Activated CD4-positive, alpha-beta memory T cell treated with anti-CD3 and anti-CD28 coated beads, Interleukin-2, amount 10 ng/mL, durations not matched to agents 7 days and 5 days (primary cell): ENCODE measurements at places on chromosomes 7 and 10.

DNA sequence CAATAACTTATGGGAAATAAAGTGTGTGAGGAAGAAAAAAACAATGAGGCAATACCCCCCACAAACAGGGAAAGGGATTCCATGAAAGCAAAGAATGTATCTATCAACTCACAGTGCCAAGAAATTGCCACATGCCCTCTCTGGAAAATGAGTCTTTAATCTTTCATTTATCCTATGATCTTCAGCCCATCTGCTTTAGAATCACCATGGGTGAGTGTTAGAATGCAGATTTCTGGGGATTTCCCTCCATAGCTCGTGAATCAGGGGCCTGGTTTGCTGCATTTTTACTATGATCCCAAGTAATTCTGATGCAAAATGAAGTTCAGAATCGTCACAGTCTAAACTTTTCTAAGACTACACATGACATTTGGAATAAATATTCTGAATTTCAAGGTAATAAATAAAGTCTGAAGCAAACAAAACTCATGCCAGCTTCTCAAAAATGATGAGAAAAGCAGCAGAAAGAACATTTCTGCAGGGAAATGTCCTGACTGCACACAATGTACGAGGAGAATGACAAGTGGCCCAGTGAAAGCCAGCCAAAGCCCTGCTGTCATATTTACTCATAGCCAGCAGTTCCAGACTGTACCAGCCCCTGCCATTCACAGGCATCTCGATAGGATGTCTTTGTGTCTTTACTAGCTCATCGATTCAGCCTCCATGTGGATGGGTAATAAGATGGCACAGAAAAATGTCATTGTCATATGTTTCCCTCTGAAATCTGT is 167.1 kb downstream of the ELMO1 start:
- no peak for DNase-seq
- peaks cover 25% of the 10 kb centered on the region for H3K36me3 ChIP-seq
- no peak overlapping the region for H3K4me3 ChIP-seq
- H3K4me1 ChIP-seq: peaks cover 25% of the 10 kb centered on the region
- no peak overlapping the region for H3K27ac ChIP-seq
- H3K27me3 ChIP-seq: no peaks in the 10 kb centered on the region

- H3K4me3 ChIP-seq: no peak overlapping the region
- no peaks in the 10 kb centered on the region for H3K4me1 ChIP-seq
- no peaks in the 10 kb centered on the region for H3K36me3 ChIP-seq
- no peak overlapping the region for H3K27ac ChIP-seq
- DNase-seq: no peak
These were observed 261.5 kb upstream of the SORCS1 start for GRCh38 chr10:107425931-107426553.

- H3K36me3 ChIP-seq: peaks cover 21% of the 10 kb centered on the region
- no peak overlapping the region for H3K27ac ChIP-seq
- H3K4me1 ChIP-seq: peaks cover 40% of the 10 kb centered on the region
- peaks cover 23% of the 10 kb centered on the region for H3K27me3 ChIP-seq
These were observed 2.3 kb upstream of the GSTO1 start for GRCh38 chr10:104252368-104252767.

DNA sequence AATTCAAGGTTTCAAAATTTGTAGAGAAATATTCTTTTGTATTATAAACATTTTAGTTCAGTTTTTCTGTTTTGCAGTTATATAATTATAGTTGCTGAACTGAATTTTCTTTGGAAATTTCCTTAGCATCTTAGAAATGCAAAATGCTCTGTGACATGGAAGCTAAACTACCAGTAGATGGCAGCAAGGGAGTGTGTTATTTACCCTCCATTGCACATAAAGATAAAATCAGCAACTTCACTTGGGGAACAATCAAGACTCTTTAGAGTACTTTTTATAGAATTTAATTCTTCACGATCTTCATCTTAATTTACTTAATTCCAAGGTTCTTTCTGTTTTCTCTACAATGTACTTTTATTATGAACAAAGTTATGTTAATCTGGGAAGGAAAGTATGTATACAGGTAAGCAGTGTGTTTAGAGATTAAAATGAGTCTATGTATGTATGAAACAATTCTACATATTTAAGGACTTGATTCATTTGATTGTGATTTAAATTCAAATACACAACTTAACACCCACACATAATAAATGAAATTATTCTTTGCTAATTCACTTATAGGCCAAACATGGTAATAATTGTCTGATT is 404.2 kb downstream of the THSD7A start:
- no peaks in the 10 kb centered on the region for H3K36me3 ChIP-seq
- H3K27ac ChIP-seq: no peak overlapping the region
- no peaks in the 10 kb centered on the region for H3K27me3 ChIP-seq
- H3K4me1 ChIP-seq: no peaks in the 10 kb centered on the region

- no peak for DNase-seq
- peak overlapping the region; percentile 84 for H3K4me3 ChIP-seq
- peaks cover 46% of the 10 kb centered on the region for H3K4me1 ChIP-seq
- H3K27me3 ChIP-seq: peaks cover 3% of the 10 kb centered on the region
- peaks cover 15% of the 10 kb centered on the region for H3K36me3 ChIP-seq
- peak overlapping the region; percentile 63 for H3K27ac ChIP-seq
These were observed 530 bp upstream of the ANXA7 start for GRCh38 chr10:73414230-73414945.

GRCh38 chr10:84493951-84494848 is 165.8 kb downstream of the CCSER2 start:
- H3K27ac ChIP-seq: no peak overlapping the region
- peaks cover 29% of the 10 kb centered on the region for H3K36me3 ChIP-seq
- peaks cover 10% of the 10 kb centered on the region for H3K4me1 ChIP-seq
- no peaks in the 10 kb centered on the region for H3K27me3 ChIP-seq

- no peaks in the 10 kb centered on the region for H3K36me3 ChIP-seq
- DNase-seq: no peak
- H3K4me1 ChIP-seq: no peaks in the 10 kb centered on the region
- H3K27ac ChIP-seq: no peak overlapping the region
- H3K27me3 ChIP-seq: peaks cover 1% of the 10 kb centered on the region
These were observed 70.9 kb upstream of the INHBA start for GRCh38 chr7:41773756-41774155.

DNA sequence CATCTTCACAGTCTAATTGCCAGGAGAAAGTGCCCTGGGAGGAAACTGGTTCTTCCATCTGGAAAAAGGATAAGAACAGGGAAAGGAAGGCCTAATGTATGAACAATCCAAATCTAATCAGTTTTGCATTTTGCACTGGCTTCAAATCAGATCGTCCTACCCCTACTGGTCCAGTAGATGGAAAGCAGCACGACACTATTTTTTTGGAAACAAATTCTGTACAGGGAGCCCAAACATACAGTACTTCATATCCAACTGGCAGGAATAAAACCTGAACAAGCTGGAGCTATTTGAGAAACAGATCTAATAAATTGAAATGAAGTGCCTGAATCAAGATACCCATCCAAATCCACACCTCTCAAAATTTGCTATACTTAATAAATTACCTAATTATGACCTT is 36.5 kb downstream of the ETV1 start:
- no peak overlapping the region for H3K4me3 ChIP-seq
- H3K4me1 ChIP-seq: no peaks in the 10 kb centered on the region
- no peak overlapping the region for H3K27ac ChIP-seq
- DNase-seq: no peak
- H3K36me3 ChIP-seq: no peaks in the 10 kb centered on the region
- no peaks in the 10 kb centered on the region for H3K27me3 ChIP-seq

DNA sequence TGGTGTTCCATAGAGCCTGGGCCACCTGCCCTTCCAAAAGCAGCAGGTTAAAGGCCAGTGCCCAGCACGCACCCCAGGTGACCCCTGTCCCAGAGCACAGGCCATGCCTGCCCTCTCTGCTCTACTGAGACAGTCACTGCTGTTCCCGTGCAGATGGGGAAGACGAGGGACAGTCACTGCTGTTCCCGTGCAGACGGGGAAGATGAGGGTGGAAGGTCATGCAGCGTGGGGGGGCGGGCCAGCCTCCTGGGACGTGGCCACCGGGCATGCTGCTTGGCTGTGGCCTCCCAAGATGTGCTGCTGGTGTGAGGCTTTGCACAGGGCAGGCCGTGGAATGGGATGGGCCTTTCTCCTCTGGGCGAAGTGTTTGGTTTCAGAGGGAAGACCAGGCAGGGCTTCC is 18.4 kb downstream of the LRRC27 start:
- H3K4me3 ChIP-seq: no peak overlapping the region
- DNase-seq: no peak
- H3K27ac ChIP-seq: no peak overlapping the region
- H3K36me3 ChIP-seq: no peaks in the 10 kb centered on the region
- no peaks in the 10 kb centered on the region for H3K4me1 ChIP-seq

- no peaks in the 10 kb centered on the region for H3K36me3 ChIP-seq
- H3K4me1 ChIP-seq: no peaks in the 10 kb centered on the region
- H3K4me3 ChIP-seq: no peak overlapping the region
- no peak for DNase-seq
- no peak overlapping the region for H3K27ac ChIP-seq
- H3K27me3 ChIP-seq: no peaks in the 10 kb centered on the region
These were observed 161.9 kb upstream of the MEOX2 start for GRCh38 chr7:15848362-15848761.

DNA sequence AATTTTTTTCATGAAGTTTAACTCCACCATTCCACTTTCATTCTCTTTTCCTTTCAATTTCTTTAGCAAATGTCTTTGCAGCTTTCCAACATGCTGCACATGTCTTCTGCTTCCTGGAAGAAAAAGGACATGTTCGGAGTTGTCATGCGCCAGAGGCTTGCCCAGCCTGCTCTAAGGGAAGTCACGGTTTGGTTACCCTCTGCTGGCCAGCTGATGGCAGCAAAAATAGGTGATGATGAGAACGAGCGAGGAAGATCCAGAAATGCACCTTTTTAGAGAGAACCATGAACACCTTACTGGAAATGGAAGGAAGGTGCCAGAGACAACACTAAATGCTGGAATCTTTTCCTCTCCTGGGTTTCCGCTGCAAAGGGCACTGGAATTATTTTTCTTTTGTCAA is 4.9 kb upstream of the ZSCAN21 start:
- peaks cover 22% of the 10 kb centered on the region for H3K4me1 ChIP-seq
- no peak overlapping the region for H3K4me3 ChIP-seq
- H3K27ac ChIP-seq: no peak overlapping the region
- H3K36me3 ChIP-seq: no peaks in the 10 kb centered on the region
- peaks cover 3% of the 10 kb centered on the region for H3K27me3 ChIP-seq
- no peak for DNase-seq

DNA sequence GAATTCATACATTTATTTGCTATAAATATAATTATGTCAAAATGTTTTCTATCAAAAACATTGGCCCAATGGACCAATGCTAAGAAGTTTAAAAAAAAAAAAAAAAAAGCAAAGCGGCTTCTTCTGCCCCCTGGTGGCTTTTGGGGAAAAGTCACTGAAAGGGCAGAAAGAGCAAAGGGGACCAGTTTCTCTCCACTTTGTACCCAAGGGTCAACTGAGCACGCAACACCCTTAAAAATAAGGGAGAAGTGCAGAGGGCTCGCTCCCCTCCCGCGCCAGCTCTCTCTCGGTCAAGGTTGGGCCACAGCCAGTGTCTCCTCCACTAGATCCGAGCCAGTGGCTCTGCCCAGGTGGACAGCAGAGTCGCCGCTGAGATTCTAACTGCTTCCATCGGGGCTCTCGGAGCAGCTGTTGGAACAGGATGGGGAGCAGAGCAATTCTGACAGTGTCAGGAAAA is 136.4 kb upstream of the FGFR2 start:
- peaks cover 6% of the 10 kb centered on the region for H3K4me1 ChIP-seq
- no peaks in the 10 kb centered on the region for H3K36me3 ChIP-seq
- DNase-seq: no peak
- H3K4me3 ChIP-seq: no peak overlapping the region
- H3K27ac ChIP-seq: no peak overlapping the region
- H3K27me3 ChIP-seq: peaks cover 16% of the 10 kb centered on the region

GRCh38 chr10:33291053-33291592 is 43.3 kb downstream of the NRP1 start:
- H3K4me1 ChIP-seq: no peaks in the 10 kb centered on the region
- H3K4me3 ChIP-seq: no peak overlapping the region
- H3K36me3 ChIP-seq: no peaks in the 10 kb centered on the region

DNA sequence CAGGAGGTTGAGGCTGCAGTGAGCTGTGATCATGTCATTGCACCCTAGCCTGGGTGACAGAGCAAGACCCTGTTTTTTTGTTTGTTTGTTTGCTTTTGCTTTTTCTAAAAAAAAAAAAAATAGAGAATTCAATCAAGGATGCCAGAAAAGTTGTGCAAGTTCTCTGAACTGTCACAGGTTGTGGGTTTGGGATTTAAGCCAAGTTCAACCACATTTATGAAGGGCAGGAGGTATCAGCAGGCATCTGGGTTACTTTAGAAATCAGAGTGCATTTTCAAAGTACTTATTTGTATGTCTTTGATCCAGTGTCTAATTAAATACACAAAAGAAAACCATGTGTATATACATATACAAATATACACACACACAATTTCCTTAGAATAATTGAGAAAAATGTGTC is 151.2 kb upstream of the MINDY3 start:
- no peak for DNase-seq
- no peaks in the 10 kb centered on the region for H3K36me3 ChIP-seq
- no peaks in the 10 kb centered on the region for H3K4me1 ChIP-seq
- no peak overlapping the region for H3K27ac ChIP-seq

DNA sequence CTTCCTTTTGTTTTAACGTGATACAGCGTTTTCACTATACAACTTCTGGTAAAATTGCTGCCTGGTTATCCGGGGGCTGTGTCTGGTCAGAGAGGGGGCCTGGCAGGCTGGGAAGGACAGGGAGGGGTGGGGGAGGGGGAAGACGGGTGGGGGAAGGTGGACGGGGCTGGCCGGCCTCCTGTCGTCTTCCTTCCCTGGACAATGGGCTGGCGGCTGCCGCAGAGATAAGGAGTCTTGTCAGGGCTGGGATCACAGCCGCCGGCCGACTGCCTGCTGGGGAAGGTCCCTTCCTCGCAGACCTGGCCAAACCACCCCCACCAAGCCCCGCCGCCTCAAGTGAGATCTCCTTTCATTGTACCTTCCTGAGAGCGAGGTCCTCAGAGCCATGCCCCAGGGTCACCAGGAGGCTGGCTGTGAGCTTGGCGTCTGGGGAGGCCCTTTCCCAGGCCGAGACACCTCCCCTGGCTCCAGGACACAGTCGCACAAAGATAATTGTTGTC is 151.2 kb upstream of the TNRC18 start:
- no peaks in the 10 kb centered on the region for H3K36me3 ChIP-seq
- no peak overlapping the region for H3K4me3 ChIP-seq
- H3K4me1 ChIP-seq: peaks cover 25% of the 10 kb centered on the region
- no peak overlapping the region for H3K27ac ChIP-seq
- H3K27me3 ChIP-seq: peaks cover 54% of the 10 kb centered on the region
- DNase-seq: no peak

GRCh38 chr7:17063045-17063383 is 181.2 kb upstream of the AGR3 start:
- peaks cover 14% of the 10 kb centered on the region for H3K4me1 ChIP-seq
- H3K27ac ChIP-seq: no peak overlapping the region
- no peak for DNase-seq
- H3K36me3 ChIP-seq: peaks cover 4% of the 10 kb centered on the region
